Pulmonary artery endothelial cell (primary cell): ENCODE measurements at places on chromosomes 11 and 22.

GRCh38 chr22:20240447-20240764 is 27.7 kb downstream of the RTN4R start:
- no peak for DNase-seq

- no peak for DNase-seq
Measured at GRCh38 chr11:115256397-115257197, 247.6 kb downstream of the CADM1 start.

DNA sequence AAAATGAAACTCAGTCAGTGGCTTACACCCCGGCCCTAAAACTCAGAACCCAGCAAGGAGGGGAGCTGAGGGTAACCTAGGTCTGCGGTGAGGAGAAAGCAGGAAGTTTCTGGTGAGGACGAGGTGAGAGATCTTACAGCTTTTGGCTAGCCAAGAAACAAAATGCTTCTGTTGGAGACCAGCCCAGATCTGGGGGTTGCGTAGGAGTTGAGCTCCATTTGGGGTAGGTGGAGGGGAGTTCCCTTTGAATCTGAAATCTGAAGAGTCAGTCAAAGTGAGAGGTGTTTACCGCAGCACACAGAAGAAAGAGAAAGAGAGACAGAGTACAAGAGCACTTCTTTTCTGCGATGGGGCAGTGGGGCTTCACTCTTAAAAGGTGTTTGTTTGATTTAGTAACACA is 29.6 kb downstream of the EHF start:
- DNase-seq: no peak

GRCh38 chr11:60710482-60710881 is 11.1 kb downstream of the MS4A8 start:
- no peak for DNase-seq
